Type B pancreatic cell (in vitro differentiated cells): ENCODE measurements at places on chromosomes 12 and 14.

DNA sequence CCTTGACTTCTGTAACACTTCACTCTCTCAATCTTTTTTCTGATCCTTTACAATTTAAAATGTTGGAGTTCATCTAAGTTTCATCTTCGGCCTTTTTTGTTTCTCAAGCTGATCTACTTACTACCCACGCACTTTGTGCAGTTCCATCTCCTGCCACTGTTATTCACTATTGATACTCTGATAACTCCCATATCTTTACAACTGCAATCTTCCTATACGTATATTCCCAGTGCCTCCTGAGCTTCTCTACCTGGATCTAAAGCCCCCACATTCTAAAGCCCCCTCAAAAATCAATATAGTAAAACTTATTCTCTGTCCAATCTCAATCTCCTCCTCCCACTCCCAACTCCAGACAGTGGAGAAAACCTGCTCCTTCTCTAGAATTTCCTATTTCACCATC, 5.9 kb downstream of the ATG2B start:
- no peak for DNase-seq

- DNase-seq = no peak
Measured at GRCh38 chr12:13061377-13061776, 17.2 kb downstream of the FAM234B start.

DNA sequence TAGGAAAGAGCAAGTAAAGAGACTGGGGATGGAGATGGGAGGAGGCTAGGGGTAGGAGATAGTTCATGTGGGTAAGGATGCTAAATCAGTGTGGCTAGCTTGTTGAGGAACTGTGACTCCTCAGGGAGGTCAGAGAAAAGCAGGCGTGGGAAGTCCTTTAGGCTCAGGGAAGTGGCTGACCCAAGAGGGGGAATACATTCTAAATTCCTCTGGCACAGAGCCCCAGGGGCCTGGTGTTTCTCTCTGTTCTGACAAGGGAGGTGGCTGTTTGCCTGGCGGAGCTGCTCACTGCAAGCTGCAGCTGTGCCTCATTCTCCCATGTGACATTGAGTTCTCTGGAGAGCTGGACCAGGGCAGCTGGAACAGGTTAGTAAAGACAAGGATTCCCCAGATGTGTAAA, 152.2 kb upstream of the SLC38A2 start:
- no peak for DNase-seq

DNA sequence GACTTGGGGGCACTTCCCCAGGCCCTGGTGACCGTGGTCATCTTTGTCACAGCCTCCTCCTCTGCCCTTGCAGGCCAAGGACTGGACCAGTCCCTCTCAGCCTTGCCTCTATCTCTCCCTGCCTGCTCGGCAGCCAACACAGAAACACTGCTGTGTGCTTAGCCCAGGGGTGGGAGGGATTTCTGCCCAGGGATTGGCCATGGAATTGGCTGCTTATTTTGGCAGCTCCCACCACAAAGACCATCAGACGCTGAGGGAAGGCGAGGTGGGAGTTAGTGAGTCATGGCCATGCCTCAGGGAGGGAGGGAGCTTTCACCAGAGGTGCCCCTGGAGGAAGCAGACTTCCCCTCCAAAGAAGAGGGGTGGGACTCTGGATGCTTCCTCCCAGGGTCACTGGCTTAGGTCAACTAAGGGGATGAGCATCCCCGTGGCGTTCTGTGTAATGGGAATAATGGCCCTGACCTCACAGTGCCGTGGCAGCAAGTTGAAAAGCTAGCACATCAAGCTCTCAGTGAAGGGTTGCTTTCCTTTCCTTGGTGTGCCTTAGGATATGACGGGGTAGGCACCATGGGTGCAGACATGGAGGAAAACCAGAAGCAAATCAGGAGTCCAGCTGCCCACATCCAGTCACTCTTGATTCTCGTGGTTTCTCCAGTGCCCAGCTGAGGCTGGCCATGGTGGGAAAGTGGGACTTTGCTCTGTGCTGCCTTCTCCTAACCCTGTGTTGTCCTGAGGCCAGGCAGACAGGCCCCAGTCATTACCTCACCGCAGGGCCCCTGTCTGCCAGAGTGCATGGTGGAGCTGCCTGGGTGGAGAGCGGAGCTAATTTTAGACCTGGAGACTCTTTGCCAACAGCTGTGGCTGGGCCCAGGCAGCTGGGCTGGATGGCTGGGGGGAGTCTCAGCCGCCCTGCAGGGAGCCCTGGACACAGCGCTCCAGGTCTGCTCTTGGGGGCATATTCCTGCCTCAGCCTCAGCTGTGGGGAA, 21.4 kb downstream of the B4GALNT3 start:
- no peak for DNase-seq

DNA sequence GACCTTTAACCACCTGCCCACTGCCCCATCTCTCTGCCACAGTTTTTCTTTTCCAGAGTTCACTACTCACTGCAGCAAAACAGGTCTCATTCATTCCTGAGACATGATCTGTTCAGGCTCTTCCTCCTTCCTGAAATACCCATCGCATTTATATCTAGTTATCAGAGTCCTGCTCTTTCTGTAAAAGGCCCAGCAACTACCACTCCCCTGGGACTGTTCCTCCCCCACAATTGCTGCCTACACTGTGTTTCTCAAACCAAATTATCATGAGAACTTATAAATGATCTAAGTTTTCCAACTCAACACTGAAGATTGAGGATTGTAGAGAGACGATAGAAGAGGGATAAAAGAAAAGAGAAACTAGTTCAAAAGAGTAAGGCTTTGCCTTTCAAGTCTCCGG, 40.8 kb upstream of the EPS8 start:
- no peak for DNase-seq

GRCh38 chr12:121947981-121948380, 29.6 kb downstream of the CFAP251 start:
- DNase-seq = no peak

DNA sequence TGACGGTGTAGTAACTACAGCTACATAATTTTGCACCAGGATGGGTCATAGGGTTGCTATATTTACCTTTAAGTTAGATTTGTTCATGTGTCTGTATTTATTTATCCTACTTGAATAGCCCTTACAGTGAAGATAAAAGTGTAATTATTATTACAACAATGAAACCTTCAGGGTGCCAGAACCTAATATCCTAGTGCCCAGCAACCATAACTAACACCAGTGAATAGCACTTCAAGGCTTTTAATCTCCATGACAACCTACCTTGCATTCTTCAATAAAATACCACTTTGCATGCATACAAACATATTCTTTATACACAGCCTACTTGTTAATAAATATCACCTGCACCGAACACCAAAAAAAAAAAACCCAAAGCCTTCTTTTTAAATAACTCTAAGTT, 58.7 kb upstream of the G2E3 start:
- DNase-seq = no peak

GRCh38 chr12:68495336-68496070, 115.2 kb upstream of the RAP1B start:
- no peak for DNase-seq

GRCh38 chr14:100135784-100136183, 23.7 kb downstream of the DEGS2 start:
- DNase-seq = no peak
